CD4-positive, alpha-beta T cell treated with Interferon gamma for 1 hour (primary cell): ENCODE measurements at places on chromosomes 5 and 9.

DNA sequence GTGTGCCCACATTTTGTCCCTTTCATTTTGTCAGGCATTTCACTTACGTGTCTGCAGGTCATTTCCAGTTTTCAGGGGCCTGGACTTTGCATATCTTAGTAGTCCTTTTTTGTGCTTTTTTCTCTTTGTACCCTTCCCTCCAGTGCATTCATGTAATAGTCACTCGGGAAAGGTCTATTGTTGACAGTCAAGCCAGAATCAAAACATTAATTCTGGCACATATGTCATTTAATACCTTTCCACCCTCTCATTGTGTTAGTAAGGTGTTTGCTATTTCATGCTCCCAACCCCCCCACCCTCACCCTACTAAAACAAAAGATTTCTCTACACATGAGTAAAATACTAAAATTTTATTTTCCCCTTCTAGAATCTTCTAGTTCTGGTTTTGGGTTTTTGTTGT, 42.7 kb downstream of the UGCG start:
- no peak for DNase-seq

GRCh38 chr9:113398796-113399195, 2.3 kb downstream of the ALAD start:
- DNase-seq = no peak

GRCh38 chr5:125014202-125014601, 267.8 kb upstream of the ZNF608 start:
- no peak for DNase-seq

GRCh38 chr9:91557327-91557726, 133.7 kb upstream of the NFIL3 start:
- DNase-seq = no peak

DNA sequence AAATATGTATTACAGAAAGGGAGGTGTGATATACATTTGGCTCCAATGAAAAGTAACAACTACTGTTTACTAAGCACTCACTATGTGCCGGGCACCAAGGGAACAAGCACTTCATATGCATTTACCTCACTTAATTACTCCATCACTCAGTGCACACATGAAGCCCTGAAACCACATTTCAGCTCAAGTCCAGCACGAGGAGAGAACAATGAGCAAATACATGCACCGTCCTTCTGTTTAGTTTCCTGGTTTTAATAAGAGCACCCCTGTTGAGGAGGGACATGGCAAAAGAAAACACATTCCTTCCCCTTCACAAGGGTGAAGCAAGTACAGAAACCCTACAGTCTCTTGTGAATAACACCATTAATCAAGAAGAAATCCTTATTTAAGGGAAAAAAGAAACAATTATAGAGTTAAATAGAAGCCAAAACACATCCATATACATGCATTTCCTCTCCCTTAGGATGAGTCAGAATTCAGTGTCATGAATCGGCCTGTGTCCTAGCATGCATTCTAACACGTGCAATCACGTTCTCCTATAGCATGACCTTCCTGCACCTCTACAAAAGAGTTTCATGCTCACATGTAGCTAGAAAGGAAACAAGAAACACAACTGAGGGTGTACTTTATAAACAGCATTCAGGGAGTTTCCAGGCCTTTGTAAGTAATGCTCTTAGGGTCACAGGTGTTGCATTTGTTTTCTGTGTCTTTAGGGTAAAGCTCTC, 411.6 kb downstream of the BNC2 start:
- no peak for DNase-seq

GRCh38 chr5:44001236-44001635, 388.0 kb downstream of the FGF10 start:
- no peak for DNase-seq

DNA sequence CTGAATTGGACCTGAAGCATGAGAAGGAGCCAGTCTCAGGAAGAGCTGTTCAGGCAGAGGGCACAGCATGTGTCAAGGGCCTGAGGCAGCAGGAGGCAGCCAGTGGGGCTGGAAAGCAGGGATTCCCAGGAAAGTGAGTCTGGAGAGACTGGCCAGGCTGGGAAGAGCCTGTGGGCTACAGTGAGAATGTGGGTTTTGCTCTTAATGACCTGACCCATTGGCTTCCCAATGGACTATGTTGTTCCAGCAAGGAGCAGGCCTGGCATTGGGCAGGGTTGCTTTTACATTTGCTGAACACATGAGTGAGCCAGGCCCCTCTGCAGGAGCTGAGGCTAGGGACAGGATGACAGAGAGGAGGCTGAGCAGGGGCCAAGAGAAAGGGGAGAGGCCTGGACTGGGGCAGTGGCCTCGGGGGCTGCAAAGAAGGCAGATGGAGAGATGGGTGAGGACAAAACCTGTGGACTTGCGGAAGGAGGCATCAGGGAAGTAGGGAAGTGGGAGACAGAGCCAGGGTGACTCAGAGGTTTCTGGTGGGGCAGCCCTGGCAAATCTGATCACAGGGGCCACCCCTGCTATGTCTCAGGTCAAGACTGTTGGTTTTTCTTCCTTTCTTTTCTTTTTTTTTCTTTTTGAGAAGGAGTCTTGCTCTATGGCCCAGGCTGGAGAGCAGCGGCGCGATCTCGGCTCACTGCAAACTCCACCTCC, 65.9 kb upstream of the NEK6 start:
- DNase-seq = no peak

DNA sequence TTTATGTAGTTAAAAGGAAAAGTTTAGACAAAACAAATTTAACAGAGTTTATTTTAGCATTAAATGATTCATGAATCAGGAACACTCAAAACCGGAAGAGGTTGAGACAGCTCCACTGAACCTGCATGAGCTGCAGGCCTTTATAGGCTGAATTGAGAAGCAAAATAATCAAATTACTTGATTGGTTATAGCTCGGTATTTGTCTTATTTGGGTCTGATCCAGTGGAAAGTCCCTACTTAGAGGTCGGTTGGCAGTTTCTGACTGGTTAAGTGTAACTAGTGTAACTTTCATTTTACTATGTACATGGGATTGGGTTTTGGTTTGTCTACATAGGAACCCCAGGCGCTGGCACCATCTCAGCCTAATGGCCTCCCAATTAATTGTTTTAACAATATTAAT, 74.1 kb upstream of the PIK3R1 start:
- DNase-seq = no peak

- DNase-seq = no peak
Observed at GRCh38 chr5:6576861-6577501, 55.9 kb downstream of the NSUN2 start.

GRCh38 chr9:113482991-113483675, 19.6 kb downstream of the RGS3 start:
- no peak for DNase-seq

GRCh38 chr9:124771867-124772679, 962 bp upstream of the NR6A1 start:
- peak; percentile 16 for DNase-seq

DNA sequence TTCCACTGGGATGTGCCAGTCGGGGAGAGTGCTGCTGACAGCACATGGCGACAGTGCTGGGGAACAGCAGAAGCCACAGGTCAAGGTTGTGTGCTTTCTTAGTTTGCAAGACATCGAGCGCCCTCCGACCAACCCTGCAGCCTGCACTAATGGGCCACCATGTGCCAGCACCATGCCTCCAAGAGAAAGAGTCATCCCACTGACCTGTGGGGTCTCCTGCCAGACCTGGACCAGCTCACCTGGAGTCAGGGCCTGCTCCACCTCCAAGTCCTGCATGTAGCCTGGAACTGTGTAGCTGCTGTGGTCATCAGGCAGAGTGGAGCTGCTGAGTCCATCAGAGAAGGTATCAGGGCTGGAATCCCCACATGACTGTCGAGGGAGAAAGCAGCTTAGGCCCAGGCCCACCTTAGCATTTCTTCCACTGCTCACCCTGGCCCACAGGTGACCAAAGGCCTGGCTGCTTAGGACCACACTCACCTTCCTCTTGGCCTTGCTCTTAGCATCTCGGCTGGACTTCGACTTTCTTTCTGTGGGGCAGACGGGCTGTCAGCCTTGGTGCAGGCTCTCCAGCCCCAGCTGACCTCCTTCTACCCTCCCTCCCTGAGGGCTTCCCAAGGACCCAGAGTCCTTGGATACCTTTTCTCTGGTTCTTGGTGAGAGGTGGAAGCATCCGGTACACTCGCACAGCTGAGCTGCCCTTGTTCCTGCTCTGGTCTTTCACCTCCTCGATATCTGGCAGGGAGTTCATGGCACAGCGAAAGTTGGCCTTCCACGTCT, 4.1 kb downstream of the IRF1 start:
- no peak for DNase-seq

DNA sequence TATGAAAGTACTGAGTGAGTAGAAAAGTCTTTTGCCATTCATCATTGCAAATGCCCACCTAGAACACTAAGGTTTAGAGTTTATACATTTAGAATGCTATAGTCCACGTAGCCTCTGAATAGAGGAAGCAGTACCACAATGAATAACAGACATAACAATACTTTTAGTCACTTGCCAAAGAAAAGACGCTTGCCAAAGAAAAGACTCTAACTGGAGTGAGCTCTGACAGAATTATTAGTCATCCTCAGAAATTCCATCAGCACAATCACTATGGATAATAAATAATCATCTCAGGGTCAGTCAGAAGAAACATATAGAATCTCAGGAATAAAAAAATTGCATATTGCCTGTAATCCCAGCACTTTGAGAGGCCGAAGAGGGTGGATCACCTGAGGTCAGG, 168.5 kb upstream of the TARS1 start:
- no peak for DNase-seq

DNA sequence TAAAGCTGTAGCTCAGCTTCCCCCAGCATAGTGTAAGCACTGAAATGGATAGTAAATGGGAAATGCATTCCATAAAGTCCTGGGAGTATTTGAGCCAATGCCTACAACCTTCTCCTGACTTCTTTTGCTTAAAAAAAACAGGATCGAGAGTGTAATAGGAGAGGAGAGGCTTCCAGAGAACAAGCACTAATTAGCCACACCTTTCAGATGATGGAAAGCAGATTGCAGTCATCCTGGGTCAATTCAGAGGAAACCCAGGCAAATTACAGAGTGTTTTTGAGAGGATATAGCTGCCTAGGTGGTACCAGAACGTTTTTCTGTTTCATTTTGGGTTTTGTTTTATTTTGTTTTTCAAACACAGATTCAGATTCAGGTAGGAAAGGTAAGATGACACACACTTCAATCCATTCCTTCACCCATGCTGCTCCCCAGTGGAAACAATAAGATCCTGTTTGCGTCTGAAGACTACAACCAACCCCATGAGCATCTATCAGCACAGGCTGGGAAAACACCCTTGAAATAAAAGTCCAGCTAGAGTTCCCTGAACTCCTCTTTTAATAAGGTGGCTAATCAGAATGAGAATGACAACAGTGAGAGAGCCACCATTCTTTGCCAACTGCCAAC, 95.6 kb downstream of the RFK start:
- DNase-seq = no peak

DNA sequence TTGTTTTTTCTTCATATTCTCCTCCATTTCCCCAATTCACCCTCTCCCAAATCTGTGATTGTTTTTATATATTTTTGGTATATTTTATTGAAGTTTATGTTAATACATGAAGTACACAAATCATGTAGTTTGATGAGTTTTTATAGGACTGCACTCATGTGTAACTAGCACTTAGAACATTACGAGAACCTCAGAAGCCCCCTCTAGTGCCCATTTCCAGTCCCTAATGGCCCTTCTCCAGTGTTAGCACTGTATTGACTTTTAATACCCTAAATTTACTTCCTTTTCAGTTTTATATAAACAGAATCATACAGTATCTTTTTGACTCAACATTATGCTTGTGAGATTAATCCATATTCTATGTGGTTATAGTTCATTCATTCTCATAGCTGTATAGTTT, 18.5 kb upstream of the FKTN start:
- DNase-seq = no peak

GRCh38 chr5:34580983-34581382, 75.1 kb upstream of the RAI14 start:
- DNase-seq = no peak

GRCh38 chr9:38006163-38006562, 62.9 kb downstream of the SHB start:
- no peak for DNase-seq

DNA sequence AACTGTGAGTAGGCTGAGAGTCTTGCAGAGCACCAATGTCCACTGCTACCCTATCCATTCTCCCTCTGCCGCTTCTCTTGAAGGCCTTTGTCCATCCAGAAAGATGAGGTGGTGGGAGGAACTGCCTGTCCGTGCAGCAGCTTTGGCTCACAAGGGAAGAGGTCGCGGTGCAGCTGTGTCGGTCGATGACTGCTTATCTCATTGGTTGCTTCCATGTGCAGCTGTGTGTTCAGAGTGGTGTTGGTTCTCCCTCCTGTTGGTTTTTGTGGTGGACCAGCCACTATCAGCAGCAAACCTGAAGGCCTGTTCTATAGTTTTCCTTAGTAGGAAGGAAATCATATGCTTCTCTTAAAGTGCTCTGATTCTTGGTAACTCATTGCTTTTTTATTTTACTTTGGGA, 40.7 kb downstream of the SPTAN1 start:
- DNase-seq = no peak

GRCh38 chr5:77773734-77774280, 2.3 kb downstream of the TBCA start:
- no peak for DNase-seq

- DNase-seq = no peak
Observed at GRCh38 chr9:105278751-105279150, 34.3 kb downstream of the SLC44A1 start.

- DNase-seq = no peak
Observed at GRCh38 chr9:69857131-69857530, 36.5 kb downstream of the CFAP95 start.

DNA sequence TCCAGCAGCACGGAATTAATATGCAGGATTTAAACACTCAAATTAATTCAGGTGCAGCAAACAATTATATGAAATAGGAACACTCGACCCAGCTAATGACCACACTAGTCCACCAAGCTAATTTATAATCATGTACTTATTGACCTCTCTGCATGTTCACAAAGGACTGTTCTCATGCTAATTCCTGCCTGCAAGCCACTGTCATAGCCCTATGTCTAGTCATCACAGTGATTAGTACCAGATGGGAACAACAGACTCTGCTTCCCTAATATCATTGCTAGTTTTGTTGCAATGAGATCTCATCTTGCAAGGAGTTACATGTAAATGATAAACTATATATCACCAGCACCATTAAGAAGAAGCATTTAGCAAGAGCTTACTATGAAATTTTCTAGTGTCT, 553.0 kb upstream of the GRAMD2B start:
- DNase-seq = no peak

GRCh38 chr5:83503662-83504061, 32.1 kb downstream of the VCAN start:
- DNase-seq = no peak

DNA sequence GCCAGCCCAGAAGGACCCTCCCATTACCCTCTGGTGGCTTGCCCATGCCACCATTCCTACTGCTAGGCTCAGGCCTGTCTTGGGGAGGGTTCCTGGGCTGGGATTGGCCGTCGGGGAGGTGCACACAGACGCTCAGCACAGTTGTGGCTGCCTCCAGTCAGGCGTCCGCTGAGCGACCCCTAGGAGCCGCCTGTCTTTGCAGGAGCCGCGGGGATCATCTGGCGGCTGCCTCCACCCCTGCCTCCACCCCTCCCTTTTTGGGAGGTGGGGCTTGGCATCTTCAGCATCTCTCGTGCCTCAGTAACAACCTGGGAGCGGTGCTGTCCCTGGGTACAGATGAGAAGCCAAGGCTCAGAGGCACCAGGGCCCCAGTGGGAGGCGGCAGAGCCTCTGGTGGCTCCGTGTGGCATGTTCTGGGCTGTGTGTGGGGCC, 39.6 kb downstream of the RXRA start:
- no peak for DNase-seq
